ENCODE measurements at places on chromosomes 4 and X. TPM values are rescaled to one million over a fixed set of nuclear protein-coding genes. Genes with fewer than 3 reads are reported as not detected.

- no peak for DNase-seq
These were observed 53.2 kb downstream of the HADH start for GRCh38 chr4:108042927-108043326.

DNA sequence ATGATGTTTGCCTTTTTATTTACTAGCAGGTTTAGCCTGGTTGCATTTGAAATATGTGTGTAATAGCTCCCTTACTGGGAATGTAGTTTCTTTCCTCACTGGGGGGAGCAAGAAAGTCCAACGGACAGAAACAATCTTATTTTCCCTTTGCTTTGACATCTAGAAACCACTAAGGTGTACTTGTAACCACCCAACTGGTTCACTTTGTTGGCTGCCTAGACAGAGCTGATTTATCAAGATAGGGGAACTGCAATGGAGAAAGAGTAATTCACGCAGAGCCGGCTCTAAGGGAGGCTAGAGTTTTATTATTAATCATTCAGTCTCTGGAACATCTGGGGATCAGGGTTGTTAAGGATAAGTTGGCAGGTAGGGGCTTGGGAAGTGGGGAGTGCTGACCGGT lies 30.3 kb downstream of the XG start:
- no peak for DNase-seq

The GPRASP1 gene
- total RNA-seq, result 12.2 TPM

The IQCM gene
- not detected for total RNA-seq

The SYTL5 gene
- total RNA-seq, result not detected
